Putamen (tissue), 1 donor: ENCODE measurements at places on chromosomes 2 and 18.

DNA sequence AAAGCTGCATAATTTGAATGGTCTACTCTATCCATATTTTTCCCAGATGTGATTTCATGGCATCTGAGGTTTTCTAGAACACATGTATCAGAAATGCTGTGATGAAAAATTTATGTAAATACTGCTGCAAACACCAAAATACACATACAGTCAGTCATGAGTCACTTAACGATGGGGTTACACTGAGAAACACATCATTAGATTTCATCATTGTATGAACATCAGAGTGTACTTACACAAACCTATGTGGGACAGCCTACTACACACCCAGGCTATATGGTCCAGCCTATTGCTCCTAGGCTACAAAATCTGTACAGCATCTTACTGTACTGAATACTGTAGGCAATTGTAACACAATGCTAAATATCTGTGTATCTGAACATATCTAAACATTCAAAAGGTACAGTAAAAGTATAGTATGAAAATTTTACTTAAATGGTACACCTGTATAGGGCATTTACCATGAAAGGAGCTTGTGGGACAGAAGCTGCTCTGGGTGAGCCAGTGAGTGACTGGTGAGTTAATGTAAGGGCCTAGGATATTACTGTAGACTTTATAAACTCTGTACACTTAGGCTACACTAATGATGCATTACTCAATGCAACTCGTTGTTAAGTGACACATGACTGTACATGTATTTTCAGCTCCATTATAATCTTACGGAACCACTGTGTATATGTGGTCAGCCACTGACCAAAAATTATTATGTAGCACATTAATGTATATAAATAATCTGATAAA, 33.5 kb downstream of the PNO1 start:
- DNase-seq, result no peak

- DNase-seq, result no peak
Observed at GRCh38 chr2:235773188-235773928, 279.5 kb downstream of the AGAP1 start.

GRCh38 chr18:68447286-68447685, 267.6 kb downstream of the TMX3 start:
- DNase-seq, result no peak

GRCh38 chr18:12855916-12856315, 28.1 kb downstream of the PTPN2 start:
- DNase-seq, result no peak

DNA sequence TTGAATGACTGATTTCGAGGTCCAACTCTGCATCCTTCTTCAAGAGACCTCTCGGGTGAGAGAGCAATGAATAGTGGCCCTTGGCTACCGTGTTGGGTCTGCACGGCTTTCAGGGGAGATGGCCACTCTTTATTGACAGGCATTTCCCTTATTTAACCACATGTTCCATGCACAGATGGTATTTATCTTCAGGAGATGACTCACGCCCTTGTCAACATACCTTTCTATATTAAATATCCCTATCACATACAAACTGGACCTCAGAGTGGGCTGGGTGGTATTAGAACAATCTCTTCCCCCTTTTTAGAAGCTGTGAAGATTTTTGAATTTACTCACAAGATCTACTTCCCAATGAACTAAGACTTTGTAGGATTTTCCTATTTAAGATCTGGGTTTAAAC, 109.6 kb upstream of the CDC42EP3 start:
- no peak for DNase-seq

DNA sequence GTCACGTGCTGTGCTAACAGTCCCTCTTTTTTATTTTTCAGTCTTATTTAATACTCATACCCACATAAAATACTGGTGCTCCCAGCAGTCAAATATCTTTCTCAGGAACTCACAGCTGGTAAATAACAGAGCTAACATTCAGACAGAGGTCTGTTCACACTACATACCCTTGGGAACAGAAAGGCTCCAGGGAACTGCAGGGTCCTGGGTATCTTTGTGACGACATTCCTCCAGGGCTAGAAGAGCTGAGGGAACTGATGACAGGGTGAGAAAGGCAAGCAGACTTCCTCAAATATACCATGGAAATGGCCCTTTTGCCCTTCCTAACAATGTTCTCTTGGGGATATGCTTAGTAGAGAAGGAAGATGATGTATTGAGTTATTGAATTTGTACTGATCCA, 19.3 kb downstream of the PDE6D start:
- DNase-seq, result no peak

DNA sequence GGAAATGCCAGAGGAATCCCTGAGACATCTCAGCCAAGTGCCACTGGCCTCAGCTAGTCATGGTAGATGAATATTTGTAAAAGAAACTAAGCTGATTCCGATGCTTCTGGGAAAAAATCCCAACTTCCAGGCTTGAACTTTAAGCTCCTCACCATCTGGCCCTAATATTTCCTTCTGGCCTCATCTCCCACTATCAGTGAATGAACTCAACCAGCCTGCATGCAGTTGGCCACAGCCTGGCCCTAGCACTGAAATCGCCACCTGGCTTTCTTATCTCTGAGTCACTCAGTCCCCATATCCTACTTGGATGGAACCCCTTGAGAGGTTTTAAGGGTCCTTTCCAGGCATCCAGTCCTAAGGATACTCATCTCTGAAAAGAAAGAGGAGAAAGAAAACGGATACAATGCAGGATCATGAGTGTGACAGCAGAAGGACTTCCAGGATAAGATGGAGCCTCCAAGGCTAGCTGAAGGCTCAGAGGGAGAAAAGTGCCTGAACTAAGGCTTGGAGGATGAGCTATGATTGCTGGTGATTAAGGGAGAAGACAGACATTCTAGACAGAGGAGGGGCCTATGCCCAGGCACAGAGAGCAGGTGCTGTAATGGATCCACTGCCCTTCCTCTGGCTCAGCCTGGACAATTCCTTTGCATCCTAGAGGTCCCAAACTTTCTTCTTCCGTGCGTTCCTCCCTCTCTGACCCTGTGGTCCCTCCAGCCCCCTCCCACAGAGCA, 141.5 kb upstream of the MYCN start:
- DNase-seq, result no peak

- peak; percentile 20 for DNase-seq
Observed at GRCh38 chr2:74740741-74741431, 86.8 kb downstream of the SEMA4F start.

DNA sequence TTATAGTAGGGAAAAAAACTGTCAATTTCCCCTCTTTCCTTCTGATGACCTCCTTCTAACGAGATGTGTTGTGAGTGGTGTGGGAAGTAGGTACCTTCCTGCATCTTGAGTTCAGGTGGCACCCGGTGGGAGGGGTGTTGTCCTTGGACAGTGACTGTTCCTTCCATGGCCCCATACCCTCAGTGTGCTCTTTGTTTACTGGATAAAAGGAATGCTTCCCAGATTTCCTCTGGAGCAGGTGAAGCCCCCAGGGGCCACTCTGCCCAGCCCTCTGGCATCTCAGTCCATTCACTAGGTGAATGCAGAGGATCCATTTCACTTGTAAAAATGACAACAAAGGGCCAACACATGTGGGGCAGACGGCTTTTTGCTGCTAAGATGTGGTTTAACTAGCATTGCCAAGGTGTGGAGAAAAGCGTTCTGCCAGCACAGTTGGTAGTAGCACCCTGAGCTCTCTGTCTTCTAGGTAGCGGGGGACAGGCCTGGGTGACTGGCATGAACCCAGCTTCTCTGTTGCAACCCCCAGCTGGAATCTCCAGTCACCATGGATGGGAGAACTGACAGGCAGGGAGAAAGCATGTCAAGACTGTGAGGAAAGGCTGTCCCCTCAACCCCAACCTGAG, 6.9 kb downstream of the GDF7 start:
- DNase-seq, result no peak

GRCh38 chr2:216164576-216164975, 55.4 kb downstream of the XRCC5 start:
- no peak for DNase-seq

GRCh38 chr2:2735041-2735440, 404.0 kb upstream of the MYT1L start:
- no peak for DNase-seq

DNA sequence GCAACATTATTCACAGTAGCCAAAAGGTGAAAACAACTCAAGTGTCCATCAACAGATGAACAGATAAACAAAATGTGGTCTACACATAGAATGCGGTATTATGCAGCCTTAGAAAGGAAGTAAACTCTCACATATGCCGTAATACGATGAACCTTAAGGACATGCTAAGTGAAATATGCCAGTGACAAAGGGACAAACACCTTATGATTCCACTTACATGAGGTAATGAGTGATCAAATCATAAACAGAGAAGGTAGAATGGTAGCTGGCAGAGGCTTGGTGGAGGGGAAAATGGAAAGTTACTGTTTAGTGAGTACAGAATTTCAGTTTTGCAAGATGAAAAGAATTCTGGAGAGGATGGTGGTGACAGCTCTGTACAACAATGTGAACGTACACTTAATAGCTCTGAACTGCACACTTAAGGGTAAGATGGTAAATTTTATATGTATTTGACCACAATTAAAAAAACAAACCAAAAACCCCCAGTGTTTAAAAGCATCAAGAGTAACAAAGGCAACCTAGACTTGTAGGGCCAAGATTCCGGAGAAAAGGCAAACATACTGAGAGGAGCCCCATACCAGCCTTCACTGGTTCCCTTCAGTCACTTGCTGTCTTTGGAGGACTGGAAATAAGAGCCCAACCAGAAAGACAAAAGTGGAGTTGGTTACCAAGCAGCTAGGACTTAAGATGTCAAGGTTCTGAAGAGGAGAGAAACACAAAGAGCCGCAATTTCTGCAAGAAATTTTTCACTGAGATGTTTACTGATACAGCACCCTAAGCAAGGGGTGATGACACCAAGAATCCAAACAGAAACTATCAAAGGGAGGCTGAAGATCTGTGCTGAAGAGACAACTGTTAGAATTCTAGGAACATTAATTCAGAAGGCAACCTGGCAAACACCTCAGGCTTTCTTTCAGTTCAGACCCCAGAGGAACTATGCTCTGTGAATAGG, 61.3 kb downstream of the CUL3 start:
- DNase-seq, result no peak

GRCh38 chr2:74199275-74199701, 873 bp downstream of the MTHFD2 start:
- DNase-seq, result no peak

GRCh38 chr2:207133820-207134519, 31.8 kb downstream of the KLF7 start:
- no peak for DNase-seq

DNA sequence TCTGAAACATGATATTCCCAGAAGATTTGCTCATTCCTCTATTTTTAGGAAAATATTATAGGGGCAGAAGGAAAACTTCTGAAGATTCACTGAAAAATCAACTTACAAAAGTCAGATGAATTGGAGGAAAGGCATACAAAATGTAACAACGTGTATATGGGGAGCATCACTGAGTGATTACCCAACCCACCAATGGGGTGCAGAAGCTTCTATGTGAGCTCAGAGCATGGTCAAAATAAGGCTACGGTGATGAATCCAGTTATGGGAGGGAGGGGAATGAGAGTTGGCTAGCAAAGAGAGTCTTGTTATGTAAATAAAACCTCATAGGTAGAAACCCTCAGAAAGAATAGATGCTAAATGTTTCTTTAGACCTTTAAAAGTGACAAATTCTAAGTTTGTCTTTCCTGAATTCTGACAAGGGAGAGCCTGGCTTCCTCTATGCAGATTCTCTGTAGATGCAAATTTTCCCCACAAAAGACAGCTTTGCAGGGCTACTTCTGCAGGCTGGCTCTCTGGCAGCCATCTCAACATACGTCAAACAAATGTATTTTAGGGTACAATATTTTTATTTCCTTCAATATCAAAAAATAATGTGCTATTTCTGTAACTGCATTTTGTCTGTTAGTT, 171.4 kb upstream of the NDUFV2 start:
- DNase-seq, result no peak

DNA sequence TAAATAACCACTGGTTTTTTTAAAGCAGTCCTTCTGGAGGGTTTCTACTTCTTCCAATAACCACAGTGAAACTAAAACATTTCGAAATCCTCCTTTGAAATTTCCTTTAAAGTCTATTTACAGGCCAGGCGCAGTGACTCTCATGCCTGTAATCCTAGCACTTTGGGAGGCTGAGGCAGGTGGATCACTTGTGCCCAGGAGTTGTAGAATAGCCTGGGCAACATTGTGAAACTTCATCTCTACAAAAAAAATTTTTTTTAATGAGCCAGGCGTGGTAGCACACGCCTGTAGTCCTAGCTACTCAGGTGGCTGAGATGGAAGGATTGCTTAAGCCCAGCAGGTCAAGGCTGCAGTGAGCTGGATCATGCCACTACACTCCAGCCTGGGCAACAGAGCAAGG, 15.2 kb downstream of the KIDINS220 start:
- DNase-seq, result no peak

- DNase-seq, result no peak
Observed at GRCh38 chr2:98833917-98834263, 102.1 kb downstream of the CRACDL start.

- no peak for DNase-seq
Observed at GRCh38 chr2:134457765-134458472, 204.0 kb downstream of the MGAT5 start.

DNA sequence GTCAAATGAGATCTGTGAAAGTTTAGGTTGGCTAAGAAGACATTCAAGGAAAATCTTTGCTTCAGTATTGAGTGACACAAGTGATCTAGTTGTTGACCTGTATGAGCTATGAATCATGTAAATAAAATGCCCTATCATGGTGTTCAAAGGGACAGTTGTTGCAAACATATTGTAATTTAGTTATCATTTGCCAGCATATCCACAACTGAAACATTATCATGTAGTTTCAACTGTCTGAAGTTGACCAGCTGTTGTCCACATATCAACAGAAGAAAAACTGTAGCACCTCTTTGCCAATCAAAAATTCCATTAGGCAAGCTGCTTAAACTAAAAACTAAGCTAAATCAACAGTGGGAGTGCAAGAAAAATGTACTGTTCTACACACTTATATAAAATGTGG, 527.1 kb upstream of the NRXN1 start:
- DNase-seq, result no peak

DNA sequence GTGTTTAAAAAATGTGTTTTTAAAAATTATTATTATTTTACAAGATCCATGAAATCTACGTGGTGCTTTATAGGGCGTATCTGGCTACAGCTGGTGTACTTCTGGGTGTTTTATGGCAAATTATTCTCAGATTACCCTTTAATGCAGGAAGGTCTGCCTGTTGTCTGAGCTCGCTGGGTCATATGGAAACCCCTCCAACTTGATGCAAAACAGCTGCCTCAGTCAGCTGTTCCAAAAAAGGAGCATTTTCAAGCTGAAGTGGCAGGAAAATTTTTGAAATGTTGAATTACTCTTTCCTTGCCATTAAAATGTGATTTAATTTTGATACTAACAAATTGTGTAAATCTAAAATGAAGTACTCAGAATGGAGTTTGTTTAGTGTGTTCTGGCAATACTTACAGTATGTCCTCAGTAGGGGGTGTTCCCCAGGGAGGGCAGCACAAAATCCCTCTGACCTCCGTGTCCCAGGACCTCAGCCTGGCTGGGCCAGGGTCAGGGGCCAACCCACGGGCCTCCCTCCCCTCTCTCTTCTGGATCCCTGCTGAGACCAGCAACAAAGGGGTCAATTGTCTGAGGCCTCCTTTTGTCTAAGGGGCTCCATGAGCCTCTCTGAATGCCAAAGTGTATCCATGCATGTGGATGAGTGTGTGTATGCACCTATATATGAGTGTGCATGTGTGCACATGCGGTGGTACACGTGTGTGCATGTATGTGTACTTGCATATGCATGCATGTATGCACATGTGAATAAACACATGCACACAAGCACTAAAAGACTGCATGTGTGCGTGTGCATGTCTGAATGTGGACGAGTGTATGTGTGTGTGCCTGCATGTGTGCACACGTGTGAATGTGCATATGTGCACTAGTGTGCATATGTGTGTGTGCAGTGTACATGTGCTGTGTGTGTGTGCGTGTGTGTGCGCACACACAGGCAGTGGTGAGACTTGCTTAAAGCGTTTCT, 105.4 kb downstream of the ACOXL start:
- no peak for DNase-seq
